ENCODE measurements at places on chromosomes 11 and 22. TPM values are rescaled to one million over a fixed set of nuclear protein-coding genes. Genes with fewer than 3 reads are reported as not detected.

- DNase-seq = no peak
Observed at GRCh38 chr11:10918275-10918674, 60.4 kb upstream of the ZBED5 start.

DNA sequence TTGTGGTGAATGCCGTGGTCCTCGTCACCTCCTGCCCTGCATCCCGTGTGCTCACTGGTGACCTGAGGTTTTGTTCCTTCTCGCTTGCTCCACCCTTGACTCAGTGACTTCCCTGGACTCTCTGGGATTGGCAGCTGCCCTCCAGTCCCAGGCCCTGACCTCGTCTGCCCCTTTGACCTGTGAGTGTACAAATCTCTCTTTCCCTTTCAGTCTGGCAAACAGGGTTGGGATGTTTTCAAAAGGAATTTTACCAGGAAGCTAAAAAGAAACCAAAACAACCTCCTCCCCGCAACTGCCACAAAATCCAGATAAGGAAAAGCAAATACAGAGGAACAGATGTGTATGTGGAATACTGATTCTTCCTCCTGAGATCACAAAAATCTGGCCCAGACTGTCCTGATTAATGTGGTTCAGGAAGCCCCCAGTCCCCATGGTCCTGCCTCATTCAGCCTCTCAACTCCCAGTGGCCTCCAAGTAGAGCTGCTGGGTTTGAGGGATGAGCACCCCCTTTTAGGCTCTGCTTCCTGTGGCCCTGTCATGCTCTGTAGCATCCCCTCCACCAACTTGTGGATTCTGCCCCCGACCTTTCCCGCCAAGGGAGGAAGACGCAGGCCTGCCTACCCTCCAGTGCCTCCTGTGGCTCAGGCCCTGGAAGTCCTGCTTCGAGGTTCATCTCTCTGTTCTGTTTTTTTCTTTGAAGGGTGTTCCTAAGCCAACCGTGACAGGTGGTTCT is 15.2 kb downstream of the ROBO4 start:
- peak; percentile 69 for DNase-seq

DNA sequence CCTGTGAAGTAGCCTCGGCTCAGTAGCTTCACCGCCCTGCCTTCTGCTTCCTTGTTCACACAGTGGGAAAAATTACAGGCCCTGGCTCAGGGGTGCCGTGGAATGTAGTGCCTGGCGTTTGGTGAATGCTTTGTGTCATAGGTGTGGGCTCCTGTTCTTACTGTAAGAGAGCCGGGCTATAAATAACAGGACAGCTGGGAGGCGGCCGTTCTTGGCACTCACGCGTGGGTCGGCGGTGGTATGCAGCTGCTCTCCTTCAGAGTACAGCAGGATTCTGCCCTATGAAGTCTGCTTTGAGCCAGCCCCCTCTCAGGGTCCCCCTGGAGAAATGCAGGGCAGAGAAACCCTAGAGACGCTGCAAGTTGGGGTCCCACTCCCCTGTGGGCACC is 84.2 kb downstream of the CTTN start:
- DNase-seq = no peak

OR5A1 gene
- not detected for total RNA-seq

SCGB1A1 gene
- total RNA-seq = 2.0 TPM

LRRC74B gene
- not detected for total RNA-seq
